ENCODE measurements at places on chromosomes 13 and 19.
A peak's percentile ranks its signal among the peaks of the same experiment; 100 is the strongest.

- no peak for ATAC-seq
Measured at GRCh38 chr13:94315188-94315587, 164.3 kb downstream of the DCT start.

DNA sequence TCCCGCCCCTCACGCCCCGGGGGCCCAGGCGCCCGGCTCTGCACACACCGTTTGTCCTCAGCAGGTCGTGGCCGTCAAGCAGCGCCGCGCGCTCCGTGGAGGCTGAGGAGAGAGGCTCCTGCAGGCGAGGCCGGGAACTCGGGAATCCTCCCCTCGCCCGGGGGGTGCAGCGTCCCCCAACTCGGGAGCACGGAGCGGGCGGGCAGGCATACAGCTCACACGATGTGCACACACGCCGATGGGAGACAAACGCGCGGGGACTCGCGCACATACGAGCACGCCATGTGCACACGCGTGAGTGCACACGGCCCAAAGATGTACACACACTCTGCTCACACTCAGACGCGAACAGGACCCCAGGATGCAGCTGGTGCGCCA lies 703 bp downstream of the CLEC4G start:
- no peak for ATAC-seq

DNA sequence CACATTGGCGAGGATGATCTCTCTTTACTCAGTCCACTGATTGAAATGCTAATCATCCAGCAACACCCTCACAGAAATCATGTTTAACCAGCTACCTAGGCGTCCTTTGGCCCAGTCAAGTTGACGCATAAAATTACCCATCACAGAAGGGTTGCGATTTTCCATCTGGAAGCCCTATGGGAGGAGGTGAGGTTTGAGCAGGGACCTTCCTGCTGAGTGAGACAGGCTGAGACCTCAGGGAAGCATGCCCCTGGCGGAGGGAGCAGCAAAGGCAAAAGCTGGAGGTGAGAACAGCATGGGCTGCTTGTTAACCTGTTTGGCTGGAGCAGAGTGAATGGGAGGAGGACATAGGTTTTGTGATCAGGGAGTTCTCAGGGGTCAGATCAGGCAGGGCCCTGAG lies 7.3 kb downstream of the TTC9B start:
- no peak for ATAC-seq

GRCh38 chr13:47859165-47859564 lies 141.9 kb downstream of the SUCLA2 start:
- no peak for ATAC-seq

DNA sequence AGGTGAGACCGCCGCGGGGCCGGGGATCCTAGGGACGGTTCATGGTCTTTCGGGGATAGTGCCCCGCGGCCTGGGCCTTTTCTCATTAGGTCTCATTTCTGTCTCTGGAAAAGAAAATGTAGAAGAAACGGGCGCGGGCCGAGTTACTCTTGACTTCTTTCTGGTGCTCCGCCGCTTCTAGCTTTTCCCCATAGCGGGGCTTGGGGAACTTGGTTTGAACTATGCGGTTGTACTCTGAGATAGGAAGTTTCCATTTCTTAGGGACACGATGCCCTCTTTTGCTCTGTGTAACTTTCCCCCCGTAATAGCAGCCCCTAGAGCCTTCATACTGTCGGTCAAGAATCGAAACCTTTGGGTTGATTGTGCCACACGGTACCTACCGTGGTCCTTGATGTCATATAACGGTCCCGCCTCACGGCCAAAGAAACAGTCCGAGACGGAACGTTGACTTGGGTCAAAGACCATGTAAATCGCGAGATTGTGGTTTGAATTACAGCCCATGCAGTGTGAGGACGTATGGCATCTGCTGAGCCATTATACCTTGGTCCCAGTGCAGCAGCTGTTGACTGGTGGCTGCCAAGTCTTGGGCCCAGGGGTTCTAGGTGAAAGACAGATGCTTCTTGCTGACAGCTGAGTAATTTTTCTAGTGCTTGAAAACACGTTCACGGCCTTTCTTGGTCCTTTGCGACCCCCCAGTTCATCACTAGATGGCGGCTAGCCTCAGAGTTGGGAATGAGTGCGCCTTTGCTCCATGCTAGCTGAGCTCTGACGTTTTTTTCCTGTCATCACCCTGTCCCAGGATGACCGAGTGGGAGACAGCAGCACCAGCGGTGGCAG lies 487 bp downstream of the RPS5 start:
- ATAC-seq: no peak

GRCh38 chr19:10230861-10231611 lies at the start of gene S1PR2:
S1PR2 (minus strand) TSS chr19:10231331; CDS start chr19:10224905, 6,426 bp downstream.
- peak; percentile 65 for ATAC-seq

DNA sequence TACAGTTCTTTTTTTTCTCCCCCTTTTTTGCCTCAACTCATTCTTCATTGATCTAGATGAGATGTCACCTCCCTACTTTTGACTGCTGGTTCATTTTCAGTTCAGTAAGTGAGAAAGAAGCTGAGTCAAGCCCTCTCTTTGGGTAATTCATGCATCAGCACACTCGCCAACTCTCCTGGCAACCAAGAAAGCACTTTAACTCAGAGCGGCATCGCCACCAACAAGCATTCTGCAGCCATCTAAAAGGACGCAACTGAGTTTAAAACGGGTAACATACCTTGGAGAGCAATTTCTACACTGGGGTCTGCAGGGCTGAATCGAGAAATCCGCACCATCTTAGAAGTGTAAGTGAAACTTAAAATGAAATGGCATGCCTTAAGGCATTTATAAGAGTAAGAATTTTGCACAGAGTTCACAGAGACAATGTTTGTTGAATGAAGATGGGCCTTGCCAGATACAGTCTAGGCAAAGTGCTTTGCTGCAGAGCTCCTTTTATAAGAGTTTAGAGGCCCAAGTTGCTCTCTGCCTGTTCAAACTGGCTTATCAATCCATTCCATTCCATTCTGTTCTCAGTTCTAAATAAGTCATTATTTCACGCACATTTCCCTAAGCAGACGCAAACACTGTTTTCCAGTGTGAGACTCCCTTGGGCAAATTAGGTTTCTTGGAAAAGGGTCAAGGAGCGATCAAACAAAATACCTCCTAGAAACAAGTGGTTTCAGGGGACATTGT lies 338.0 kb downstream of the ENOX1 start:
- no peak for ATAC-seq

GRCh38 chr13:21879263-21879914 lies 208.5 kb downstream of the FGF9 start:
- ATAC-seq: no peak

GRCh38 chr19:45739498-45740439 lies 6.5 kb downstream of the MEIOSIN start:
- ATAC-seq: no peak

DNA sequence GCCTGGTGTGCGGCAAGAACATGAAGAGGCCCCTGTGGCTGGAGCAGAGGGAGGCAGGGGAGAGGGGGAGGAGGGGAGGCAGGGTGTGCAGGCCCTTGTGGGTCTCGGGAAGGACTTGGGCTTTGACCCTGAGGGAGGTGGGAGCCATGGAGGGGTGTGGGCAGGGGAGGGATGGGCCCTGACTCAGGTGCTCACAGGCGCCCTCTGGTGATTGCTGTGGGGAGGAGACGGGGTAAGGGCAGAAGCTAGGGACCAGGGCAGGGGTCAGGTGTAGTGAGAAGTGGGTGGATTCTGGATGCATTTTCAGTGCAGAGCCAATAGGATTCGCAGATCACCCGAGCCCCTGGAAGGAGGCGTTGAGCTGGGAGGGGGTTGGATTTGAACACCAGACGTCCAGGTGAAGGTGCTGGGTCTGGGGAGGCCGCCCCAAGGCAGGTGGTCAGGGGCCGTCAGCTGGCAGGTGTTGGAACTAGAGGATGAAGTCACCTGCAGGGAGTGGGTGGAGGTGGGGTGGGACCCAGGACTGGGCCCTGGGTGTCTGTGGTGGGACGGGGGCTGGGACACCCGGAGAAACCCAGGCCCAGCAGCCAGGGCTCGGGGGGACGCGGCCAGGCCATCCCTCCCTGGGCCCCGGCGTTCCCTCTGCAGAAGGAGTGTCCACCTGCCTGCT lies 185.4 kb downstream of the KDM4B start:
- ATAC-seq: peak; percentile 65

DNA sequence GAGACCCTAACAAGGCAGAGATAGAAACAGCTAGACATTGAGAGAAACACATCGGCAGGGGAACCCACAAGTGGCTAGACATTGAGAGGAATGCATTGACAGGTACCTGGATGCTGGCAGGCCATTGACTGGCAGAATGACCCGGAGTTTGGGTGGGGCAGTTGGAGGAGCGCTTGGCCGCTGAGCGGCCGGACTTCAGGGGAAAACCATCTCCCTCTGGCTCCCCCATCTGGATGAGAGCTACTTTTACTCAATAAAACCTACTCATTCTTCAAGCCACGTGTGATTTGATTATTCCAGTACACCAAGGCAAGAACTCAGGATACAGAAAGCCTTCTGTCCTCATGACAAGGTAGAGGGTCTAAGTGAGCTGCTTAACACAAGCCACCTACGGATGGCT lies 473.4 kb downstream of the SLITRK5 start:
- no peak for ATAC-seq

- ATAC-seq: no peak
Measured at GRCh38 chr13:98664924-98665637, 87.4 kb downstream of the SLC15A1 start.

GRCh38 chr13:30520571-30520970 lies 54.8 kb upstream of the HMGB1 start:
- ATAC-seq: no peak

DNA sequence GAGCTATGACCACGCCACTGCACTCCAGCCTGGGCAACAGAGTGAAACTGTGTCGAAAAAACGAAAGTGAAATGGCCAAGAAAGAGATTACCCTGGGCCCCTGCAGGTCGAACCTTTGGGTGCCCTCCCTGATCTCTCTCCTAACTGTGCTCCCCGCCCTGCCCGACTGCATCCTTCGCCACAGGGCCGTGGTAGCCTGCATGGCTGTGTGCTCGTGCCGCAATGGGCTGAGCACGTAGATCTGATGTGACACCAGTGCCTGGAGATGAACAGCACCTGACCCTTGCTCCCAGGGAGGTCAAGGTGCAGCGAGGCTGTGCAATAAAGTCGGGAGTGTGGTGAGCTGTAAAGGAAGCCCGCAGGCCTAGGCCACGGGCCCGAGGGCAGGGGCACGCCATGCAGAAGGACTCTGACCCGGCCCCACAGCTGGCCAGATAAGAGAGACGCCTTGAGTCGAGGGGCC lies 60.2 kb downstream of the PEX11G start:
- ATAC-seq: peak; percentile 49

- ATAC-seq: no peak
Measured at GRCh38 chr13:103386341-103386740, 320.1 kb upstream of the SLC10A2 start.

DNA sequence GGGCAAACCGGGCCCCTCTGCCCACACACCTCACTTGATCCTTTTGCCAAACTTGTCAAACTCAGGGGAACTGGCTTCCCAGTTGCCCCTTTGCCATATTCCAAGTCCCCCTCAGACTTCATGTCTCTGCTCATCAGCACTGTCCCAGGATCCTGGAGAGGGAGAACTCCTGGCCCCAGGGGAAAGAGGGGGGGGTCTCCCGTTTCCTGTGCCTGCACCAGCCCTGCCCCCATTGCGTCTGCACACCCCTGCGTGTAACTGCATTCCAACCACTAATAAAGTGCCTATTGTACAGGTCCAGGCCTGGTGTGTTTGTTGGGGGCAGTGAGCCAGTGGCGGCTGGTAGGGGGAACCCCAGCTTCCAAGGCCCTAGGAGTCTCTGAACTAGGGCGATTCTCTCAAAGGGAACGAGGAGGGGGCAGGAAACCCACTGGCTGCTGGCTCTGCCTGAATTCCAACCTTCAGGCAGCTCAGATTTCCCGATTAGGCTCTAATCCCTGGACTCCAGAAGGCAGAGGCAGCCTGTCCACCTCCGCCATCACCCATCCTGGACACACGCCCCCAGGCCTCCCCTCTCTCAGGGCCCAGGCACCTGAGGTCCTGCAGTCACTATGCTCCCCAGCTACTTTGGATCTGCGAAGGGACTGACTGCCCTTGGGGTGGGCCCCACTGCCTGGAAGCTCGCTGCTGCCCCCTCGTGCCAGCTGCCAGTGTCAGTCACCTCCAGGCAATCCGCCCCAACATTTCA lies 9.7 kb upstream of the ILF3 start:
- ATAC-seq: peak; percentile 88

DNA sequence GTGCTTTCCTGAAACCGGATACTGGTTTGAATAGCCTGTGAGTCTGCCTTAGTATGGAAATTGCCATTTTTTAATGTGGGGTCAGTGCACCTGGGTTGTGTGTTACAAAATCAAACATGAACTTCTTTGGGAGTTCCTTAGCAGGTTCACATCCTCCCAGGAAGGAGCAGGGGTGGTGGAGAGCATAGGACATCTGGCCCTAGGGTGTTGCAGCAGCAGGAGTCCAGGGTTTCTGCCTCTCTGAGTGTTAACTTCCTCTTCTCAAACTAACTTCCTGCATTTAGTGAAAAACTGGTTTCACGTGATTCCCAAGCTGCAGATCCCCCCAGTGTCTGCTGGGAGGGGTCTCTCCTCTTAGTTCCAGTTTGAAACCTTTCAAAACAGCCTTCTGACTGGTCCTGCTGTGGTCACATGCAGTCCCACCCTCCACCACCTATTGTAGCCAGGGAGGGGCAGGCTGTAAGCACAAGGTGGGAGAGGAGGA lies 7.2 kb downstream of the RNASEH2B start:
- peak; percentile 50 for ATAC-seq

- peak; percentile 76 for ATAC-seq
Measured at GRCh38 chr13:41668130-41668757, 210.9 kb downstream of the RGCC start.

GRCh38 chr13:66214467-66214866 lies 1015.7 kb downstream of the PCDH9 start:
- no peak for ATAC-seq

- peak; percentile 69 for ATAC-seq
Measured at GRCh38 chr19:8004723-8005513, 523 bp downstream of the ELAVL1 start.

GRCh38 chr13:46844431-46844830 lies 47.5 kb upstream of the ESD start:
- ATAC-seq: no peak

- peak; percentile 60 for ATAC-seq
Measured at GRCh38 chr13:77565635-77566034, 30.1 kb downstream of the SCEL start.

DNA sequence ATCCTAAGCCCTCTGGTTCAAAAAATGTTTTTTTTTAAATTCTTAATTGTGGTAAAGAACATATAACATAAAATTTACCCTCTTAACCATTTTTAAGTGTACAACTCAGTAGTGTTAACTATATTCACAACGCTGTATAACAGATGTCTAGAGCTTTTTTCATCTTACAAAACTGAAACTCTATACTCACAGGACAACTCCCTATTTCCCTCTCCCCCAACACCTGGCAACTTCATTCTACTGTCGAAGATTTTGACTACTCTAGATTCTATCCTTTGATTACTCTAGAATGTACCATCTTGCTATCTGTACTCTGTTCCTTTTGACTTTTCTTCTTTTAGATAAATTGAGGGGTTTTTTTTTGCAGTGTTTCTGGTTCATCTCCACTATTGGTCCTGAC lies 200.4 kb downstream of the KLF12 start:
- no peak for ATAC-seq

DNA sequence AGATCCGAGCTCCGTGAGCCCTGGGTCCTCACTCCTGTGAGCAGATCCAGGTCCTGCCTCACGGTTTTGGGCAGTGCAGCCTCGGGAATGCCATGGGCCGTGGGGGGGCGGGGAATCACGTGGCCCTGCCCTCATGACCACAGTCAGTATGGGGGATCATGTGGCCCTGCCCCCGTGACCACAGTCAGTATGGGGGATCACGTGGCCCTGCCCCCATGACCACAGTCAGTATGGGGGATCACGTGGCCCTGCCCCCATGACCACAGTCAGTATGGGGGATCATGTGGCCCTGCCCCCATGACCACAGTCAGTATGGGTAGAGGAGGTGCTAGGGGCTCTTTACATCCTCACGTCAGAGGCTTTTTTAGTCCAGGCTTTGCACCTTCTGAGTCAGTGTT lies 64.3 kb upstream of the F7 start:
- ATAC-seq: no peak

GRCh38 chr13:113009743-113010509 lies 40.9 kb downstream of the MCF2L start:
- no peak for ATAC-seq
